IMR-90 (cell line): ENCODE measurements at places on chromosomes 2 and 18. TPM values are rescaled to one million over a fixed set of nuclear protein-coding genes. Genes with fewer than 3 reads are reported as not detected.

Gene TMEM127
- total RNA-seq, result 20.0 and 35.7 TPM in 2 replicates

Gene SERPINB8
- 14.3 and 18.3 TPM in 2 replicates for total RNA-seq

GRCh38 chr2:26528836-26529235 lies 50.9 kb upstream of the OTOF start:
- DNase-seq, result no peak

DNA sequence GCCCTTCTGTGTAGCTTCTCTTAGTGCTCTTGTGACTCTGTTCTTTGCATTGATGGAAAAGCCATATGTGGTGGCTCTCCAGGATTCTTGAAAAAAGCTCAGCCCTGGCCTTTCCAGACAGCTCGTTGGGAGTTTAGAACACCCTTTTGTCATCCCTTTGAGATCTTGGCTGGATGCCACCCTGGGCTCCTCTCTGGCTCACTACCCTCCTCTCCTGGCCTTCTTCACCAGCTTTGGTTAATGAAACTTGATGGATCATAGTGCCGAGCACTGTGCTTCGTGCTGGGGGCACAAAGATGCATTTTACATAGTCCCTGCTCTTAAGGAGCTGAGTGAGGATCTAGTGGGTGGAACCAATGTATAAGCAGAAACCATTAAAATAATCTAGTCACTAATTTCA lies 15.6 kb upstream of the FHOD3 start:
- no peak for DNase-seq
